ENCODE measurements at places on chromosomes 4 and X.

GRCh38 chr4:102328045-102328444 is 17.2 kb downstream of the SLC39A8 start:
- no peaks in the 10 kb centered on the region for H3K36me3 ChIP-seq
- no peaks in the 10 kb centered on the region for H3K27me3 ChIP-seq
- H3K4me3 ChIP-seq, result no peak overlapping the region
- no peak for DNase-seq
- H3K27ac ChIP-seq, result no peak overlapping the region
- 0 out of 2 replicates have a peak, but pooled peaks cover 3% of the 10 kb centered on the region for H3K4me1 ChIP-seq

GRCh38 chrX:1673337-1673736 is 58.5 kb downstream of the ASMT start:
- H3K4me1 ChIP-seq, result no peaks in the 10 kb centered on the region
- no peaks in the 10 kb centered on the region for H3K27me3 ChIP-seq
- no peak overlapping the region for H3K4me3 ChIP-seq
- H3K27ac ChIP-seq, result no peak overlapping the region
- H3K36me3 ChIP-seq, result no peaks in the 10 kb centered on the region

DNA sequence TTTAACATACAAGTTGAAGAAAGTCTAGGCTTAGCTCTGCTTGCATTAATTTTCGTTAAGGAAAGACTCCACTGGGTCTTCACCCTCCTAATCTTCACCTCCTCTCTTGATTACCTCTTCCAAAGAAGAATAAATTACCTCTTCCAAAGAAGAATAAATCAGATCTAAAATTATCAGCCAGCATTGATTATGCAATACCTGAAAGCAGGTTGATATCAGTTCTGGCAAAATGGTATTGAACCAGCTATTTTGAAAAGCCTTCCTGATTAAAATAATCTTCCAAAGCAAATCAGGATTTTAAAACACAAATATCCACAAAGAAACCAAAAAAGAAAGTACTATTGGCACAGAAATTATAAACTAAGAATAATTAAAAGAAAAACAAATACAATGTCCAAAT is 36.9 kb downstream of the CDKL2 start:
- H3K27me3 ChIP-seq, result no peaks in the 10 kb centered on the region
- no peak overlapping the region for H3K27ac ChIP-seq
- H3K36me3 ChIP-seq, result no peaks in the 10 kb centered on the region
- H3K4me1 ChIP-seq, result no peaks in the 10 kb centered on the region
- DNase-seq, result no peak
- H3K4me3 ChIP-seq, result no peak overlapping the region

DNA sequence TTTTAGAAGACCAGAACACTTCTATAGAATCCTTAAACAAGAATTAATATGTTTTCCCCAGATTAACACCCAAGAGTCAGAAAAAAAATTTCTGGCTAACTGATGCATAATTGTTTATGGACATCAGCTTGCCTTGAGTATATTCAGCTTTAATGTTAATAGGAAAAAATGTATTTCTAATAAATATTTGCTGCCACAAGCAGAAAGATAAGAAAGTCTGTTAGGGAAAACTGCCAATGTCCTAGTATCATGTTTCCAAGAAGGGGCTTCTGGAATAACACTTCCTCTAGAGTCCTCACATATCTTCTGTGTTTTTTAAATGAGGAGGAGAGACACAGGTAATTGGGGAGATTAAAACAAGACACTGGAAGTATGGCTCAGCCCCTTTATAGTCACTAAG is 202.1 kb upstream of the TET2 start:
- H3K36me3 ChIP-seq, result no peaks in the 10 kb centered on the region
- DNase-seq, result no peak
- H3K4me3 ChIP-seq, result no peak overlapping the region
- H3K27me3 ChIP-seq, result no peaks in the 10 kb centered on the region

DNA sequence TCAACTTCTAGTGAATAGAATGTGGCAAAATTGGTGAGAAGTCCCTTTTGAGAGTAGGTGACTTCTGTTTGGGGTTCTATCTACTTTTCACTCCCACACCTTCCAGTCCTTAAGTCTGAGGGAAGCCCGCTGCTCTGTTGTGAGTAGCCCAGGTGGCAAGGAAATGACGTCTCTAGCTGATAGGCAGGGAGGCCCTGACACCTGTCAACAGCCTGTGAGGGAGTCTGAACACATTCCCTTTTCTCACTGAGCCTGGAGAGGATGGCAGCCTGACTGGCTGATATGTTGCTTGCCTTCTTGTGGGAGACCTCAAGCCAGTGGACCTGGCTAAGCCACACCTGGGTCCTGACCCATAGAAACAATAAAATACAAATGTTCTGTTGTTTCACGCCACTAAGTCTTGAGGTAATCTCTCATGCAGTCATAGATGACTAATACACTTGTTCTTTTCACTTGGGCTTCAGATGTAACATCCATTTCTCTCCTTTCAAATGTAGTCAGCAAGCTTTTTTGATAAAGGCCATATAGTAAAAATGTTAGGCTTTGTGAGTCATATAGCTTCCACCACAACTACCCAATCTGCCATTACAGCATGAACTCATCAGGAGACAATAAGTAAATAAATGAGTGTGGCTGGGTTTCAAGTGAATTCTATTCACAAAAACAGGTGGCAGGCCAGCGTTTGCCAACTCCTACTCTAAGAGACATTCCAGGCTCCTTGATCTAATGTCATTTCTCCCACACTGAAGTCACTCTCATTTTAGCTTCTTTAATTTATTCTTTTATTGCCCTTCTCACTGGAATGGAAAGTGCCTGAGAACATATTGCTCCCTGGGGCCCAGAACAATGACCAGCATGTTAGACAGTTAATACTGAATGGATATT is 265.1 kb upstream of the MAD2L1 start:
- H3K27me3 ChIP-seq, result no peaks in the 10 kb centered on the region
- no peaks in the 10 kb centered on the region for H3K36me3 ChIP-seq
- DNase-seq, result no peak

DNA sequence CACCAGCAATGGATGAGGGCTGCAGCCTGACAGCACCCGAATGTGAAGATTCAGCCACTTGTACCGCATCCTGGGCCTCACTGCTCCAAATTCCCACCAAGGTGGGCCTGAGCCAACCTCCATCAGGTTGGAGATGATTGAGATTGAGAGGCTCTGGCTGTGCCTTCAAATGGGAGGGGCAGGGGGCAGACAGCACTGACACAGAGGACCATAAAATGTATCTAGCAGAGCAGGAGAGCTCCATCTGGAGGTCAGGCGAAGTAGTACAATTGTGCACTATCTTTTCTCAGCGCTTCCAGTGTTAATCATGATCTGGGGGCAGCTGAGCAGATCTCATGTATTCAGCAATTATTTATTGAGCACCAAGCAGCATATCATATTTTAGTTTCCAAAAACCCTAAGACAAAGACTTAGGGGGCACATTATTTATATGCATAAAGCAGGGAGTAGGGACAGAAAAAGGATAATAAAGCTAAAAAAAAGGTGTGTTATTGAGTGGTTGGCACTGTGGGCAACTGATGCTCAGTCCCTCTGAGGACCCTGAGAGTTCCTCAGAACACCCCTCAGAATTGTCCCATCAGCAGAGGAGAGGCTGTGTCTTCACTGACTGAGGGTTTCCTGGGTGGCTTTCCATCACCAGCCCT is 31.6 kb upstream of the C1QTNF7 start:
- no peak overlapping the region for H3K27ac ChIP-seq
- peak; percentile 52 for DNase-seq
- no peaks in the 10 kb centered on the region for H3K27me3 ChIP-seq
- H3K4me1 ChIP-seq, result no peaks in the 10 kb centered on the region
- H3K4me3 ChIP-seq, result no peak overlapping the region
- no peaks in the 10 kb centered on the region for H3K36me3 ChIP-seq

- H3K4me1 ChIP-seq, result no peaks in the 10 kb centered on the region
- H3K27ac ChIP-seq, result no peak overlapping the region
- DNase-seq, result no peak
- H3K27me3 ChIP-seq, result no peaks in the 10 kb centered on the region
These were observed 74.5 kb upstream of the BOD1L1 start for GRCh38 chr4:13701937-13702446.

GRCh38 chrX:120604361-120604782 is 471 bp downstream of the MCTS1 start:
- DNase-seq, result no peak
- H3K27ac ChIP-seq, result no peak overlapping the region
- peak overlapping the region; percentile 76 for H3K4me3 ChIP-seq
- no peaks in the 10 kb centered on the region for H3K36me3 ChIP-seq
- H3K27me3 ChIP-seq, result no peaks in the 10 kb centered on the region
- no peaks in the 10 kb centered on the region for H3K4me1 ChIP-seq

GRCh38 chr4:2560167-2560566 is 23.7 kb downstream of the FAM193A start:
- no peak for DNase-seq
- no peaks in the 10 kb centered on the region for H3K4me1 ChIP-seq
- no peaks in the 10 kb centered on the region for H3K36me3 ChIP-seq
- H3K27ac ChIP-seq, result no peak overlapping the region

- H3K27me3 ChIP-seq, result no peaks in the 10 kb centered on the region
- H3K4me3 ChIP-seq, result no peak overlapping the region
- no peaks in the 10 kb centered on the region for H3K4me1 ChIP-seq
- no peaks in the 10 kb centered on the region for H3K36me3 ChIP-seq
These were observed 9.4 kb upstream of the GPR173 start for GRCh38 chrX:53039236-53039635.

GRCh38 chrX:65926095-65927019 is 113.5 kb downstream of the VSIG4 start:
- H3K4me3 ChIP-seq, result no peak overlapping the region
- no peak for DNase-seq
- no peaks in the 10 kb centered on the region for H3K27me3 ChIP-seq

GRCh38 chr4:6065934-6066590 is 47.8 kb upstream of the C4orf50 start:
- no peak overlapping the region for H3K4me3 ChIP-seq
- H3K4me1 ChIP-seq, result no peaks in the 10 kb centered on the region
- H3K27me3 ChIP-seq, result no peaks in the 10 kb centered on the region

- no peak overlapping the region for H3K27ac ChIP-seq
- no peak for DNase-seq
- no peak overlapping the region for H3K4me3 ChIP-seq
- H3K36me3 ChIP-seq, result no peaks in the 10 kb centered on the region
- no peaks in the 10 kb centered on the region for H3K4me1 ChIP-seq
These were observed 68.5 kb downstream of the SH3RF1 start for GRCh38 chr4:169202145-169202699.

GRCh38 chr4:29972121-29972520 is 748.0 kb upstream of the PCDH7 start:
- no peaks in the 10 kb centered on the region for H3K4me1 ChIP-seq
- no peak for DNase-seq
- no peaks in the 10 kb centered on the region for H3K27me3 ChIP-seq
- H3K27ac ChIP-seq, result no peak overlapping the region

GRCh38 chr4:23594125-23594524 is 295.7 kb downstream of the PPARGC1A start:
- no peak overlapping the region for H3K4me3 ChIP-seq
- H3K4me1 ChIP-seq, result no peaks in the 10 kb centered on the region
- no peak overlapping the region for H3K27ac ChIP-seq
- H3K27me3 ChIP-seq, result no peaks in the 10 kb centered on the region

- H3K27me3 ChIP-seq, result no peaks in the 10 kb centered on the region
- H3K4me1 ChIP-seq, result peaks cover 3% of the 10 kb centered on the region
- no peak overlapping the region for H3K27ac ChIP-seq
These were observed 81.4 kb downstream of the IRF2 start for GRCh38 chr4:184392748-184393559.

GRCh38 chr4:73869130-73870055 is at the start of gene CXCL1:
Gene CXCL1, plus strand, starts transcription at chr4:73869393. Its CDS starts 78 bp downstream, at chr4:73869471.
- H3K27me3 ChIP-seq, result peaks cover 2% of the 10 kb centered on the region
- H3K4me3 ChIP-seq, result peak within 1 kb of the TSS; percentile 69
- no peak within 1 kb of the TSS for H3K27ac ChIP-seq
- DNase-seq, result no peak

DNA sequence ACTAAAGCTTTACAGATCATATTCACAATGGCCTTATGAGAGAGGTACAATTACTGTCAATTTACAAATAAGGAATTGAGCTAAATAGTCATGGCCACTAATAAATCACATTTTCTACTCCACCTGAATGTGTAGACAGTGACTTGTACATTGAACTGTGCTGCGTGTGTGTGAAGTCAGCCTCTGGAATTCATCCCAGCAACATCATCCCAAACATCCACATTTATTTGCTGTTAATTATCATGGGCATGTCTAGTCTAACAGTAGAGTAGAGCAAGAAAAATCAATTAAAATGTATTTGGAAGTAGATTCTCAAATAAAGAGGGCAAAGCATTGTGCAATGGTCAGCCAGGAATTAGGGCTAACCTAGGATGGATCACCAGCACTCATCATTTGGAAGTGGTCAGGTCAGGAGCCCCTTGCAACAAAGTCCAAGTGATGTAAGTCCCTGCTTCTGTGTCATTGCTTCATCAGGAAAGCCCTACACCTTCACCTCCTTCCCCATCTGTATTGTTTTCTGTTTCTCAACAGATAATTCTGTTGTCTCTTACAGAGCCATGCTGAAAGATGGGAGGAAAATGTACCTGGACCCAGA is 4.8 kb upstream of the PF4V1 start:
- no peak overlapping the region for H3K4me3 ChIP-seq
- H3K36me3 ChIP-seq, result no peaks in the 10 kb centered on the region
- H3K4me1 ChIP-seq, result no peaks in the 10 kb centered on the region
- no peaks in the 10 kb centered on the region for H3K27me3 ChIP-seq

GRCh38 chr4:41135801-41136200 is 78.5 kb downstream of the APBB2 start:
- H3K4me1 ChIP-seq, result peaks cover 3% of the 10 kb centered on the region
- DNase-seq, result no peak
- no peaks in the 10 kb centered on the region for H3K36me3 ChIP-seq
- no peaks in the 10 kb centered on the region for H3K27me3 ChIP-seq

GRCh38 chr4:77451530-77451929 is 154.1 kb upstream of the CXCL13 start:
- no peaks in the 10 kb centered on the region for H3K36me3 ChIP-seq
- no peaks in the 10 kb centered on the region for H3K27me3 ChIP-seq
- no peak for DNase-seq
- no peaks in the 10 kb centered on the region for H3K4me1 ChIP-seq

GRCh38 chrX:79854469-79854868 is 160.1 kb upstream of the TBX22 start:
- no peak overlapping the region for H3K27ac ChIP-seq
- no peak overlapping the region for H3K4me3 ChIP-seq
- no peaks in the 10 kb centered on the region for H3K27me3 ChIP-seq
- no peak for DNase-seq
- H3K4me1 ChIP-seq, result no peaks in the 10 kb centered on the region
- no peaks in the 10 kb centered on the region for H3K36me3 ChIP-seq

DNA sequence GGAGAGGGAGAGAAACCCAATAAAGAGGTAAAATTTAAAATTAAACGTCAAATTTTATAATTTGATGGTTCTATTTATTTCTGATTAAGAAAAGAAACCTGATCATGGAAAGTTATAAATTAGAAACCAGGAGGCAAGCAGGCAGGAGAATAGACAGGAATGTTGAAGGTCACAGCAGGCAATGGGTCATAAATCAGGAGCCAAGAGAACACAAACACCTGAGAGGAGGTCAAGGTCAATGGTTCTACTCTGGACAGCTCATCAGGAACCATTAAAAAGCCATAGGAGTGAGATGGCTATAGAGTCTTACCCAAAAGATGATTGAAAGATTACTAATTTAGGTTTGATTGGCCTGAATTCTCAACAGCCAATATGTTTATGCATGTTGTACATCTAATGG is 126.9 kb upstream of the HCCS start:
- H3K4me3 ChIP-seq, result no peak overlapping the region
- H3K27me3 ChIP-seq, result no peaks in the 10 kb centered on the region
- no peak overlapping the region for H3K27ac ChIP-seq
- no peaks in the 10 kb centered on the region for H3K4me1 ChIP-seq
- H3K36me3 ChIP-seq, result no peaks in the 10 kb centered on the region
- DNase-seq, result no peak
